ENCODE measurements at places on chromosomes 4 and X.

GRCh38 chr4:3307060-3307459, 14.2 kb downstream of the RGS12 start:
- DNase-seq, result no peak

DNA sequence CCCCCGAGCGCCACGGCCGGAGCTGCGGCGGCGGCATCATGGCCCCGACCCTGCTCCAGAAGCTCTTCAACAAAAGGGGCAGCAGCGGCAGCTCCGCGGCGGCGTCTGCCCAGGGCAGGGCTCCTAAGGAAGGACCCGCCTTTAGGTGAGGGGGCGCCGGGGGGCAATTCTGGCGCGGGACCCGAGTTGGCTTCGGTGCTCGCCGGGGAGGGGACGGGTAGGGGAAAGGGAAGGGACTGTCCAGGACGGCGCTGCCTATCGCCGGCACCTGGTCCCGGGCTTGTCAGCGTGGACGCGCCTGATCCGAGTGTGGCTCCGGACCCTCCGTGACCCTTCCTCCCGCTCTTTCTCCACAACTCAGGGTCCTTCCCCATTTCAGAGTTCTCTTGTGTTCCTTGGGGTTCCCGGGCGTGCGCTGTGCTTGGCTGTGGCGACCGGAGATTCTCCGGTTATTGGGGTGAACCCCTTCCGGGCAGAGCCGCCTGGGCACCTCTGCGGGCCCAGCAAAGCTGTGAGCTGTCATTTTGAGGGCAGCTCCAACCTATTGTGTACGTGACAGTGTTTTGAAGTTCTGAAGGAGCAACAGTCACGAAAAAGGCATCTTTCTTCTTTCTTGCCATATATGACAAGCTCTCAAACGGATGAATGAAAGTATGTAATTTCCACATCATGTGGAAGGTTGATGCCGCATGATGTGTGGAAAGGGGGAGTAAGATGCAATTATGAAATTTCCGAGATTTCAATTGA, 522 bp downstream of the FNIP2 start:
- DNase-seq, result no peak

- no peak for DNase-seq
These were observed 62.2 kb downstream of the RTL5 start for GRCh38 chrX:72069350-72070160.

GRCh38 chrX:48770296-48770695, 8.7 kb downstream of the GLOD5 start:
- DNase-seq, result no peak

GRCh38 chr4:88765729-88766128, 68.1 kb upstream of the NAP1L5 start:
- DNase-seq, result no peak

DNA sequence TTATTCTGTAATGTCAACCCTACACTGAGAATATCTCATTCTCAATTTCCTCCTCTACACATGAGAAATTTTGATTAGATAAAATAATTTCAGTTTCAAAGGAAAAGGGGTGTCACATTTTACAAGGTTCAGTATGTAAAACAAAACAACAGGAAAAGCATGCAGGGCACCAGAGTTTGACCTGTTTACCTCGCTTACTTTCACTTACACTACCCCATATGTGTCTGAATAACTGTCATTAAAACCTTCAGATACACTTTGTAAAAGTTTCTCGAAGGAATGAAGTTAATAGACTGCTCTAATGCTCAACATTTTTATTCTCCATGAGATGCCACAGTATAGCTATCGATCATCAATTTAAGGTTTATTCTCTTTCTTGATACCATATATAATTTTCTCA, 12.3 kb upstream of the PCDH10 start:
- DNase-seq, result no peak

GRCh38 chr4:96016634-96017299, 176.9 kb downstream of the PDHA2 start:
- DNase-seq, result no peak

DNA sequence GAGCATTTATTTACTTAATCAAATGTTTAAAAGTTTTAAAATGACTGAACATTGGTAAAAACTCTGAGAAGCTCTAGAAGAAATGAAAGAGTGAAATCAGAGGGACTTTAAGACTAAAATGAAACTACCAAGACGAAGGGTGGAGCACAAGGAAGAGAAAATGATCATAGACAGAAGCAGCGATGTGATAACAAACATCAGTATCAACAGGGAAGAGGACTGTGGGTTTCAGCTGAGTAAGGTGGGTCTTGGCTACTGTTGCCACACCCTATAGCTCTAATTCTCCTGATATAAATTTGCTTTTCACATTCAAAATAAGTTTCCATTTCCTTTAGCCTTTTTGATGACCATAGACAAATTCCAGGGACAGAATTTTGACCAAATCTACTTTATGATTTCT, 18.4 kb downstream of the SOD3 start:
- no peak for DNase-seq

- no peak for DNase-seq
These were observed 44.6 kb downstream of the PALLD start for GRCh38 chr4:168541266-168541953.

DNA sequence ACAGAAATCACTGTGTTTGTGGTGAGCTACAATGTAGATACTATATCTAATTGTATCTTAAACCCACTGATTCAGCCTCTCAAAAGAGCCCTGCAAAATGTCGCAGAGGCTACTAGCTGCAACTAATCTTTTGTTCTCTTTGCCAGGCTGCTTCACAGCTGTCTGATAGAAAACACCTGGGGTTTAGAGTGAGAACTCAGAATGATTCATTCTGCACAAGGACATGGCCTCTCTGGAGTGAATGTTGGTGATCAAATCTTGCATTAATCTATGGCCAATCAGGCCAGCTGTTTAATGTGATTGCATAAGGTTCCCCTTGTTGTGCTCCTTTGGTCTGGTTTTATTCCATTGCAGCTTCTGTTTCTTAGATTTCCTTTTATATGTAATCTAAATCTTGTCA, 100.3 kb downstream of the EMCN start:
- DNase-seq, result no peak

DNA sequence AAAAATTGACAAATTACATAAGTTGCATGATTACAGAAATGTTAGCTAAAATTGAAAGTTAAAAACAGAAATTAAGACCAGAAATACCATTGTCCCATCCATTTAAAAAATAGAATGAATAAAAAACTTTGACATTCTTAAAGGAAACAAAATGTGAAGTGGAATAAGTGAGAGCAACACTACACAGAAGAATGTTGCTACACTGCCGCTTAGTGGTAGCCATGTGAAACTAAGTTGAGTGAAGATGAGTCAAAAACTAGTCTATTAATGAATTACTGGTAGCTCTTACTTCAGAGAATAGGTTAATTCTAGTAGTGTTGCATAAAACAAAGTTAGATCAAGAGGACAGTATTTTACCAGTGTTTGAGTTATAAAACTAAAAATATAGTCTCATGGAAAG, 571.0 kb upstream of the KLHL4 start:
- peak; percentile 22 for DNase-seq

DNA sequence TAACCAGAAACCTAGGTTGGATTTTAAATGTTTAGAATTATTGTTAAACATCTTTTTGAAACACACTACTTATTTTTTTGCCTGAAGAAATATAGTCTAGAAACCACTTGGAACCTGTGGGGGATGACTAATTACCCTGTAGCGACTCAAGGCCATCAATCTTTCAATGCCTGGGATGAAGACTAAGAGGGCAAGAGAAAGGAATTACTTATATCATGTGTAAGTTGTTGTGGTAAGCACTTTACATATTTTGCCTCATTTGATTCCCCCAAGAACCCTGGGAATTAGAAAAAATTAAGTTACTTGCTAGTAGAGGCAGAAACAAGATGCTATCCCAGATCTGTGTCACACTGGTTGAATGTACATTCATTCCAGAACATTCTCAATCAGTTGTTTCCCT, 170.9 kb upstream of the GRIA3 start:
- DNase-seq, result no peak

- no peak for DNase-seq
These were observed 47.2 kb upstream of the RBMXL3 start for GRCh38 chrX:115142057-115142456.

DNA sequence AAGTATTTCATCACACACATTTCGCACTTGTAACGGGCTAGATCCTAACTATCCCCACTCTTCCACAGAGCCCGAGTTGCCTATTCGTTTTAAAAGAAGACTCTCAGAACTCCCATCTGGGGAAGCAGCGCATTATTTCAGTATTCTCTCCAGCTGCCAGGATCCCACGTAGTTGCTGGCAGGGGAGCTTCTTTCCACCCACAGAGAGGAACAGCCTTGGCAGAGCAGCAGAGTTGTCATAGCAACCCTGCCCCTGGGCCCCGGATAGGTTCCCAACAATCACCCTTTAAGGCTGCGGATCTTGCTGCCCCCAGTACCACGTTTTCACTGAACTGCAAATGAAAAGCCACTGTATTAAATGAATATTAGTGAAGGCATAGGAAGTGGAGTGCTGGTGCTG, 106.7 kb downstream of the GPM6A start:
- no peak for DNase-seq

DNA sequence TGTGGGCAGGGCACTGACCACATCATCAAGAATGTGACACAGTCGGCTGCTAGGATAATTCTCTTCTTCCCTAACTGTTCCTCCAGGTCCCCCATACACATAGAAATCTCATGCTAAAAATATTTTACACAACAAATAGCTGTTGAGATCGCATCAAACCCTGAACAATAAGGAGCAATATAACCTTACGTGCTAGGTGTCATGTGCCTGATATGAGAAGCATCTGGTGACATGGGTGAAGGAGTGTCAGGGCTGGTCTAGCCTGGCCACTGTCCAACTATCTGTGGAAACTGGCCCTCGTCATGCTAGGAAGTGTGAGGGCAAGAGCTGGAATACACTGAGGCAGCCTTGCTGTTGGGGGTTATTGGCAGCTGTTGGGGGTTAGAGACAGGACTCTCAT, 167.3 kb upstream of the PGRMC2 start:
- no peak for DNase-seq

DNA sequence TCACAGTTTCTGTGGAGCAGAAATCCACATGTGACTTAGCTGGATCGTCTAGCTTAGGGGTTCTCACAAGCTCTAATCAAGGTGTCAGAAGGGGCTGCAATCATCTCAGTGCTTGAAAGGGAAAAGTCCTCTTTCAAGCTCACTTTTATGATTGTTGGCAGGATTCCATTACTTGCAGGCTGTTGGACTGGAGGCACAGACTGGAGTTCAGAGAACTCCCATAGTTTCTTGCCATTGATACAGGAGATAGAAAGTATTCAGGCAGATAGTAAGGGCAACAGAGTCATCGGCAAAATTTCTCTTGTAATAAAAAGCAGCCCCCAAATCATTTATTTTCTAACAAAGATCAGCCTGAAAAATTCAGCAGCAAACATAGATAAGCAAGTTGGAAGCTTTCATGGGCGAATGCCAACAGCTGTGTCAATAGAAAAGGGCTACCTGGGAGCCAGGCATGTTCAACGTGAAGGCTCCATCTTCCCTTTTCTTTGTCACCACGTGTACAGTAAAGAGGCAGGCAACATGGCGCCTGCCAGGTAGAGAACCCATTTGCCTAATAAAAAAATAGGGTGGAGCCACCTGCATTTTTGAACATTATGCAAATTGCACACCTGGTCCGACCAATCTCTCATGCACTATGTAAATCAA, 64.4 kb downstream of the CXCL13 start:
- DNase-seq, result no peak

DNA sequence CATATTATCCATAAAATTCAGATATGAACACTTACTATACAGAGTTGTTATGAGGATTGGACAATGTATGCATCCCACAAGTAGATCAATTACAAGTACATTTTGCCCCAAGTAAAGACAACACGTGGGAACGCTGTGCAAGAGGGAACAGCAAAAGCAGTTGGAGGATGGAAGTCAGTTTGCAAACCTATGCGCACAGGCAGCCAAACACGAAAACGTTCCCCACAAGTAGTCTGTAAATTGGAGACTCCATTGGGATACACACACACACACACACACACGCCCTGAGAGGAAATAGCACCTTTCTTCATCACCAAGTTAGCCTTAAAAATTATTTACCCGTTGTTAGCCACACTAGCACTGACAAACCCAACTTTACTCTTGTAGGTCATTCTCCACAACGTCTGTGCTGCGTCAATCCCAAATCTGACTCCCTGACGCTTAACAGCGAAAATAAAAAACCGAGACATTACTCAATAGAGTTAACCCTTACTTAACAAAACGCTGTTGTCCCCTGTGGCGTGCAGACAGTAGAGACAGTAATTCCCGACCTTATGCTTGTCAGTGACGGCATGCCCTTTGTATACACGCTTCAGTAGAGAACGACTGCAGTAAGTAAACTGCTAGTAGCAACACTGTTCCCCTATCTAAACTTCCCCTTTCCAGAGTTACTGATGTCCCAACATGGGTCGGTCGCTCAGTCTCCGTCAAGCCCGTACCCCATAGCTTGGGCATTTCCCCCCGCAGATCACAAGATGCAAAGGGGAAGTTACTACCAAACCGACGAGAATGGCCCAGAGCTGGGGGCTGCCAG, 730 bp downstream of the MANBA start:
- peak; percentile 36 for DNase-seq
